Glomerular endothelial cell (primary cell): ENCODE measurements at places on chromosomes 4 and X.
A peak's percentile ranks its signal among the peaks of the same experiment; 100 is the strongest.

GRCh38 chr4:149344436-149344835, 471.2 kb downstream of the IQCM start:
- peak; percentile 10 for DNase-seq

- DNase-seq, result no peak
These were observed 92.6 kb downstream of the ASB9 start for GRCh38 chrX:15177316-15177715.

- DNase-seq, result no peak
These were observed 9.0 kb downstream of the HMGB2 start for GRCh38 chr4:173325007-173325736.

DNA sequence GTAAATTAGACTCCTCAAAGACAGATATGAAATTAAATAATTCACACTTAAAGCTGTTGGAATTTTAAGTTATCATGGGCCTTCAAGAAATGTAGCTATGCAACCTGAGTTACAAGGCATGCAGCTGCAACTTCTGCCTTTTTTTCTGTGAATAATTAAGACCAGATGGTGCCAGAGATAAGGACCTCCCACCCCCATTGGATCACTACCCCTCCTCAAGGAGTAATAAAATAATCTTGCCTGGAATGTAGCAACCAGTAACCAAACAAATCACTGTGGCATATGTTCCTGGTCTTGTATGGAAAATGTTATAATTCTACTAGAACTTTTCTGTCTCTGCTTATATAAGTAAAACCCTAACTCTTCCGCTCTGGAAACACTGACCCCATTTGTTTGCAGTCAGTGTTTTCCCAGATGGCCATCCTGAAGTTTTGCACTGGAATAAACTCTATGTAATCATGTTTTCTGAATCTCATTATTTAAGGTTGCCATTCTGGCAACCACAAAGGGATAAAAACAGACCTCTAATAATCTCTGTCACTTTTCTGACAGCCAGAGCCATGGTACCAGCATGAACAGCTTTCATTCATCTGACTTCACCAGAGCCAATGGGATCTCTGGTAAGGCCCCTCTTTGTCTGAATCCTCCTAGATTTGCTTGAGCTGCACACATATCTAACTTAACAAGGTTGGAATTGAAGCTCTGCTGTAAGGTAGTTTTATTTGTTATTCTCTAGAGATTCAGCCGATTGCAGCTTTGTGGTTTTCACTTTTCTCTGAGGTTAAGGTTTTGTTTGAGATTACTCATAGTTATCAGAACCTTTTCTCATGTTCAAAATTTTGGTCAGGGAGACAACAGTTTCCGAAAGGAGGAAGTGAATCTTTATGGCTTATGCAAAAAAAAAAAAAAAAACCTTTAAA, 274.6 kb downstream of the NAF1 start:
- no peak for DNase-seq

DNA sequence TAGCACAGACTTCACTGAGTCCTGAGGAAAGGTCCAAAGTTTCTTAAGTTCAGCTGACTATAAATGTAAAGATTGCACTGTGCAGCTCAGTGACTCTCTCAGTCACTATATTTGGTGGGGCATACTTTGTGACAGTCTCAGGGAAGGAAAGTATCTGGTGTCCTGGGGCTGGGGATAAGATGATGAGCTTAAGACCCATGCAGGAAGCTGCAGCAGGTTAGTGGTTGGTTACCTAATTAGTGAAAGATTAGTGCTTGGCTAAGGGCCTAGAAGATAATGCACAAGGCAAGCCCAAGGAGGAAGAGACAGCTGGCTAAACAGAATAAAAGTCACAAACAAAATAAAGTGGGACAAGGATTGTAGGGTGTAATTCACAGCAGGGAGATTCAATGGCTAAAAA, 25.4 kb upstream of the SLITRK4 start:
- DNase-seq, result no peak

DNA sequence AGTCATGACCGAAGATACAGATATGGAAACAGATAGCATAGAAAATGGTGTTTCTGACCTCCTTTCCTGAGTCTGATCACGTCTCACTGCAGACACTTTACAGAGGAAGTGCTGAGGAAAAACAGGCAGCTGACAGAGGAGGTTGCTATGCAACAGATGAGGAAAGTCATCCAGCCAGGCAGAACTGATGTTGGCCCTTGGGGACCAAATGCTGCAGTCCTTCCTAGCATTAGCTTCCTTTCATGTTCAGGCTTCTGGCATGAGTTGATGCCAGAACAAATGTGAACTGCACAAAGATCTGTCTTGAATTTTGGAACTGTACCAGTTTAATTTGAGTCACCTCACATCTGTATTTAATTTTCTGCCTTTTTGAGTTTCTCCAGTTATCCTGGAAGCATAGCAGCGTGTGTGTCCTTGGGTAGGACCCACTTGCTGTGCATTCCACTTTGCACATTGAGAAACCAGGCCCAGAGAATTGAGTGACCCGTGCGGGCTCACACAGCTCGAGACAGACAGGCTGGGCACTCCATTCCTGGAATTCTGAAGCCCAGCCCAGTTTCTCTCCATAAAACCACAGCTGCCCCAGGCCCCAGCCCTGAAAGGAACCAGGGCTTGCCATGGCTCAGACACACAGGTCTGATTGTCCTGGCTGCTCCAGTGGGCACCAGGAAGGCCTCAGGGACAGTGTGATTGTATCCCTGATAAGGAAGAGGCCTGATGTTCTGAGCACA, 1.4 kb upstream of the MAGED1 start:
- no peak for DNase-seq

GRCh38 chr4:121216461-121216860, 52.3 kb upstream of the TNIP3 start:
- DNase-seq, result no peak

DNA sequence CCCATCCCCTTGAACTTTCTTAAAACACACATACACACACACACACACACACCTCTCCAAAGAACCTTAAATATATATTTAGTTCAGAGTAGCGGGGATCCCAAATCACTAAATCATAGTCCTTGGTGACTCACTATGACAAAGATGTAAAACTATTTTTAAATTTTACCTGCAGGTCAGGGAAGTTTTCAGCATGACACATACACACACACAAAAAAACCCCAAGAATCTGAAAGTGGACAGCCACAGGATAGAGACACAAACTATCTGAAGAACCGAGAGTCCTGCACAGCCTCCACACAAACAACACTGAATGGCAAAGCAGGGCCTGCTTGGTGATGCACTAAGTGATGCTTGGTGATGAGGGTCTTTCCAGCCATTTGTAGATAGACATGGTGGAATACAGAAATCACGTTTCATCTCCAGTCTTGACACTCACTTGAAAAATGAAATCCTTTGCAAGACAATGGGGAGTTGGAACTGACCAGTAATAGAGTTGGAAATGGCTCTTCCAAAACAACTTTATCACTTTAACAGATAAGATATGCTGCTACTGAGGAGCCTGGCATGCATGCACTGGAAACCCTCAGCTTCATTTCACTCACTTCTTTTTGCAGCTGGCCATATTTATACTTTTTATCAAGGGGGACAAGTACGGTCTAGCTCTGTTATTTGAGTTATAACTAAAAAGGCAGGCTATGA, 307.3 kb downstream of the RAPGEF2 start:
- DNase-seq, result no peak

DNA sequence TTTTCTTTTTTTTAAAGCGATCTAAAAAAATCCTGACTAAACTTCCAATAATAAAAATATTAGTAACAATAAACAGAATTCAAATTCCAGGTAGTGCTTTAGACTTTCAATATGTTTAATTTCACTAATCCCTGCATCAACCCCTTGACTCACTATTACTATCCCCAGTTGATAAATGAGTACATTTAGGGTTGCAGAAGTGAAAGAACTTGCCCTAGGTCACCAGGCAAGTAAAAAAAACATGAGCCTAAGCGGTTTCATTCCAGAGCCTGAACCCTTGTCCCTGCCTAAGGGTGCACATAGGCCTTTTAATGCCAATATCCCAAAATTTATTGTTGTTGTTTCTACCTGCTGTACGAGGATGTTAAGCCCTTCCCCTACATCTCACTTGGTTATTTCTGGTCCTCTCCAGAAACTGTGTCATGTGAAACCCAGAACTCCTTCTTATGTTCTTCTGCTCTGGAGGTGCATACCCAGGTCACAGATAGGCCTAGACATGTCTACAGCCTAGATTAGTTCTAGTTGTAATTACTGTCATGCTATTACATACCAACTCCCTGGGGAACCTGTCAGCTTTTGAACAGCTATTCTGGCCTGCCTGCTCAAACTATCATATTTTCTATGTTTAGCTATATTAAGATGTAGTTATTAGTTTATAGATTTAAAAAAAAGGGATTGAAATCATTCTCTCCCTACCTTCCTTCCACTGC, 244.5 kb upstream of the PITX2 start:
- DNase-seq, result no peak

DNA sequence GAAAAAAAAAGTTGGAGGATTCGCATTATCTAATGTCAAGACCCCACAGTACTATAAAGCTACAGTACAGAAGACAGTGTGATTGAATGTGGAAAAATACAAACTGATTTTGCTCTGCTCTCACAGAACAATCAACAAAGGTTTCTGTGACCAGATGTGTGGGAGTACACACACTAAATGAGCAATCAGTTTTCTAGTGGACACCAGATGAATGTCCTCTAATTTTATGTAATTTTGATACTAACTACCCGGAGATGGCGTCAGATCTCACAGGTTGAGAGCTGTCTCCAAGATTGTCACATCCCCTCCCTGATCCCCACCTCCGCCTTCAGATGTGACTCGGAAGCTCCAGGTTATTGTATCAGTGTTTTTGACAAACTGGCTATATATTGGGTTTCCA, 81.9 kb upstream of the HUWE1 start:
- no peak for DNase-seq

GRCh38 chrX:53284684-53285447, 3.5 kb upstream of the IQSEC2 start:
- no peak for DNase-seq

DNA sequence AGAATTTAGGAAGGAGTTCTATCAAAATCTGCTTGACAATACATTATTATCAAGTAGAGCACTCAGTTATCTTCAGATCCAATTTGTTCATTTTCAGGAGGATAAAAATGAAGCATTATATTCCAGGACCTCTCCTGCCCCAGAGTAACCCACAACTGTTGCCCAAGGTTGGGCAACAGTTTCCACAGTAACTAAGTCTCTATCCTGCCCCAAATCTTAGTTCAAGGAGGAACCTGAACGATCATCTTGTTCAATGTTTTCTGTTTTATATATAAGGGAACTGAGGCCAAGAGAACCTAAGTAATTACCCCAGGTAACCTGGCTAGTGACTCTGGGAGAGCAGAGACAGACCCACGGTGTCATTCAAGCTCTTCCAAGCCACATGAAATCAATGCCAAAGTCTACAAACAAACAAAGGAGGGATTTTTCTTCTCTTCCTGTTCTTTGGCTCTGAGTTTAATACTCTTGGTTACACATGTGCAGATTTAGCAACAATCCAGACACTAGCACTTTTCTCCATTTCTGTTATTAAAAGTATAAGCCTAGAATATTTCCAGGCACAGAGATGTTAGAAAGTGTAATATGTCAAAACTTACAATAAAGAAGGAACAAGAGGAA, 105.6 kb downstream of the C4orf51 start:
- DNase-seq, result no peak

DNA sequence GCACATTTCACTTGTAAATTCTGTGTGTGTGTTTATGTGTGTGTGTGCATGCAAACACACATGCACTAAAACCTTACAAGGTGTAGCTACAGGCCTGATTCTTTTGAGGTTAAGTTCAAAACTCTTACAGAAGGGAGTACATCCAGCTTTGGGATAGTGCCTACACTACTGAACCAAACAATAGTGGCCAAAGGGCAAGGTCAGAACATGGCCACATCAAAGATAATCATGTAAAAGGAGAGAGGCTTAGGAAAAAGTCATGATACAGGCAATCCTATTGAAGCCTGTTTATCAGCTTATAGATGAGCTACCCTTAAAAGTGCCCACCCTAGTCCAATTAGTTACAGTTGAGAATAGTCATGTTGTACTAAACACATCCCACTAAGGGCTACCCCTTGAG, 139.6 kb downstream of the IDS start:
- DNase-seq, result no peak

DNA sequence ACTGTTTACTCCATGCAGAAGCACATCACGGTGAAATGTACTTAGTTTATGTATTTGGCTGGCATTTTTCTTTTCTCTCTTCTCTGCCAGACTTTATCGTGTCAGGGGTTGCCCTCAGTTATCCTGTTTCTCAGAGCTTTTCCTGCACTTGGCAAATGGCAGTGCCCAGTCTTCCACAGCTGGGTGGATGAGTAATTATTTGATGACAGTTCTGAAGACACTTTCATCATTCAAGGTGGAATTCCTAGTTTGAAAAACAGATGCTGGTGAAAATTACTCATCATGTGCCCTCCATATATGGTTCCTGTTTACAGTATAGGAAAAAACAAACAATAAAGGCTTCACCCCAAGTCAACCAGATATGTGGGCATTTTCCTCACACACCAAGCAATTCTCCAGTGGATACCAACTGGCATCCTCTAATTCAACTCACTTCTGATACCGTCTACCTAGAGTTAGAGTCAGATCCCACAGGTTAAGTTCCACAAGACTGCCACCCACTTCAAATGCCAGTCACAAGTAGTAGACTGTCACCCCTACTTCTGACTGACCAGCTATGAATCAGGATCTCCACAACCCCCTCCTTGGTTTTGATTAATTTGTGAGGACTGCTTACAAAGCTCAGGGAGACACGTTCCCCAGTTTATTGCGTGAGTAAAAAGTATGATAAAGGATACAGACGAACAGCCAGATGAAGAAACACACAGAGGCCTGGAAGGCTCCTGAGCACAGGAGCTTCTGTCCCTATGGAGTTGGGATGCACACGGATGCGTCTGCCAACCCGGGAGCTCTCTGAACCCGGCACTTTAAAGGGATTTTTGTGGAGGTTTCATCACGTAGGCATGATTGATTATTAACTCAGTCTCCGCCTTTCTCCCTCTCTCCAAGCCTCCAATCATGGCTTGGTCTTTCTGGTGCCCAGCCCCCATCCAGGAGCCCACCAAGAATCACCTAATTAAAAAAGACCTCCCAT, 72.9 kb downstream of the CLDN34 start:
- no peak for DNase-seq

- no peak for DNase-seq
These were observed 49.2 kb downstream of the CENPVL3 start for GRCh38 chrX:51569561-51569960.

GRCh38 chrX:69357317-69357716, 146.8 kb upstream of the NALF2 start:
- DNase-seq, result no peak

DNA sequence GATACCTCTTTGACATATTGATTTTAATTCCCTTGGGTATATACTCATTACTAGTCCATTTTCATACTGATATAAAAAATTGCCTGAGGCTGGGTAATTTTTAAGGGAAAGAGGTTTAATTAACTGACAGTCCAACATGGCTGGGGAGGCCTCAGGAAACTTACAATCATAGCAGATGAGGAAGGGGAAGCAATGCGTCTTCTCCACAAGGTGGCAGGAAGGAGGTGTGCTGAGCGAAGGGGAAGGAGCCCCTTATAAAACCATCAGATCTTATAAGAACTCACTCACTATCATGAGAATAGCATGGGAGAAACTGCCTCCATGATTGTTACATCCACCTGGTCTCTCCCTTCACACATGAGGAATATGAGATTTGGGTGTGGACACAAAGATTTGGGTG, 42.4 kb downstream of the MSX1 start:
- no peak for DNase-seq

GRCh38 chr4:188201851-188202250, 62.6 kb downstream of the TRIML1 start:
- DNase-seq, result no peak
